Stomach (tissue), 19 donors: ENCODE measurements at places on chromosomes 12 and 14. TPM values are rescaled to one million over a fixed set of nuclear protein-coding genes. Genes with fewer than 3 reads are reported as not detected.

GRCh38 chr12:78787576-78787975, 77.0 kb upstream of the SYT1 start:
- no peak for DNase-seq
- H3K27me3 ChIP-seq = no peaks in the 10 kb centered on the region
- no peaks in the 10 kb centered on the region for H3K4me1 ChIP-seq
- H3K4me3 ChIP-seq = no peak overlapping the region
- H3K36me3 ChIP-seq = no peaks in the 10 kb centered on the region

DNA sequence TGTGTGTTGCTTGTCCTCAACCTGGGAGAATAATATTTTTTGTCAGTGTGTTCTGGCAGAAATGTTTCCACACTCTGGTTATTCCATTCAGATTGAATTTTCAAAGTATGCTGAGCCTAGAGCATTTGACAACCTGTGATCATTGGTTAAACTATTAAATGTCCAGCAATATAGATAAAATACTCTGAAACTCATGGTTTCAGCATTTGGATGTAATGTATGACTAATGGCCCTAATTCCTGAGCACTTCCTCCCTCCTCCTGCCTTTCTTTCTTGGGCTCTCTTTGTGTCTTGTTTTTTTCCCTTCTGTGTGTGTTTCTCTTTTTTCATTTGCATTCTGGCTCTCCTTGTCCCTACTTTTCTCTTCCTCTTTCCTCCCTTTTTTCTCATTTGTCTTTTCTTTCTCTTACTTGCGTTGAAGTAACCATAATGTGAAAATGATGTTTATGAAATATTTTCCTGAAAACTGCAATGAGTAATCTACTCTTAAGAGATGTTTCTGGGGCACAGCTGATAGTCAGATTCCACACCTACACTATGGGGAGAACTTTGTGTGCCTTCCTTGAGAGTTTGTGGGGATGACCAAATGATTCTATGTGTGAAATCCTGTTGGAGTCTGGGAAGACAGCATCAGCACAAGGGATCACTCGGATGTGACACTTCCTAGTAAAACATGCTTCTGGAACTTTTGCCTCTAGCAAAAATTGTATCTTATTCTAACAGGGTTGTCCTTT, 74.6 kb downstream of the FRMD6 start:
- DNase-seq = no peak
- H3K27ac ChIP-seq = no peak overlapping the region
- H3K36me3 ChIP-seq = peaks cover 71% of the 10 kb centered on the region
- H3K27me3 ChIP-seq = no peaks in the 10 kb centered on the region

DNA sequence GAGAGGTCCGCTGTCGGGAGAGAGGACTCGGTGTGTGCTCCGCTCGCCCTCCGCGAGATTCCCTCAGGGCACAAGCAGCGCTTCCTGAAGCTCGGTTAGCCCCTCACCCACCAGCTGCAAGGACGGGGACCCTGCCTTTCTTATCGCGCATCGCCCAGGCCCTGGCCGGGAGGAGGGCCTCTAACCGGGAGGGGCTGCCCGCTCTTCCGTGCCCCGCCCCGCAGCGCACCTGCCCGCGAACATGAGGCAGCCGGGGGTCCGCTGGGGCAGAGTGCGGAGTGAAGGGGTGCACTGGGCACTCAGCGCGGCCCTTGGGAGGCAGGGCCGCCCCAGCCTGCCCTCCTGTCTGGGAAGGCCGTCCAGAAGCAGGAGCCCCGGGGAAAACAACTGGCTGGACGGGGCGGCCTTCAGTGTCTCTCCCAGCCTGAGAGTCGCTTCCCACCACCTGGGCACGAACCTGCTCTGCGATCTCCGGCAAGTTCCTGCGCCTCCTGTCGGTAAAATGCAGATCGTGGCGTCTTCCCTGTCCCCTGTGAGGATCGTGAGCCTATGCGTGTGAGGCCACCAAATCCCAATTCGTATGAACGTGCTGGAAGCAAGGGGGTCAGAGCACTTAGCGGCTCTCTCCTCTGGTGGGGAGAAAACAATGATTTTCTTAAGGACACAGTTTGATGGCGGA, 28.0 kb upstream of the ADIPOR2 start:
- DNase-seq = peak; percentile 91
- peaks cover 34% of the 10 kb centered on the region for H3K4me1 ChIP-seq
- peak overlapping the region; percentile 84 for H3K27ac ChIP-seq
- peak overlapping the region; percentile 22 for H3K4me3 ChIP-seq
- H3K36me3 ChIP-seq = no peaks in the 10 kb centered on the region
- H3K27me3 ChIP-seq = no peaks in the 10 kb centered on the region

GRCh38 chr12:67472539-67472938, 176.0 kb upstream of the DYRK2 start:
- H3K4me1 ChIP-seq = no peaks in the 10 kb centered on the region
- no peaks in the 10 kb centered on the region for H3K27me3 ChIP-seq

GRCh38 chr14:36070720-36071043, 105.8 kb downstream of the PTCSC3 start:
- H3K36me3 ChIP-seq = no peaks in the 10 kb centered on the region
- no peak for DNase-seq
- no peaks in the 10 kb centered on the region for H3K4me1 ChIP-seq
- H3K27me3 ChIP-seq = peaks cover 14% of the 10 kb centered on the region
- no peak overlapping the region for H3K4me3 ChIP-seq

The KRT79 gene
- total RNA-seq = not detected

The GALNT9 gene
- total RNA-seq = not detected

The LBHD2 gene
- total RNA-seq = not detected

The DDN gene
- total RNA-seq = not detected

The CACNB3 gene
- 140 TPM for total RNA-seq

The ZDHHC22 gene
- not detected for total RNA-seq
